ENCODE measurements at places on chromosomes 4 and X.

- no peak for DNase-seq
These were observed 80.0 kb downstream of the GLRA3 start for GRCh38 chr4:174749091-174749490.

GRCh38 chr4:169984745-169985144 lies 41.5 kb downstream of the MFAP3L start:
- DNase-seq = no peak

DNA sequence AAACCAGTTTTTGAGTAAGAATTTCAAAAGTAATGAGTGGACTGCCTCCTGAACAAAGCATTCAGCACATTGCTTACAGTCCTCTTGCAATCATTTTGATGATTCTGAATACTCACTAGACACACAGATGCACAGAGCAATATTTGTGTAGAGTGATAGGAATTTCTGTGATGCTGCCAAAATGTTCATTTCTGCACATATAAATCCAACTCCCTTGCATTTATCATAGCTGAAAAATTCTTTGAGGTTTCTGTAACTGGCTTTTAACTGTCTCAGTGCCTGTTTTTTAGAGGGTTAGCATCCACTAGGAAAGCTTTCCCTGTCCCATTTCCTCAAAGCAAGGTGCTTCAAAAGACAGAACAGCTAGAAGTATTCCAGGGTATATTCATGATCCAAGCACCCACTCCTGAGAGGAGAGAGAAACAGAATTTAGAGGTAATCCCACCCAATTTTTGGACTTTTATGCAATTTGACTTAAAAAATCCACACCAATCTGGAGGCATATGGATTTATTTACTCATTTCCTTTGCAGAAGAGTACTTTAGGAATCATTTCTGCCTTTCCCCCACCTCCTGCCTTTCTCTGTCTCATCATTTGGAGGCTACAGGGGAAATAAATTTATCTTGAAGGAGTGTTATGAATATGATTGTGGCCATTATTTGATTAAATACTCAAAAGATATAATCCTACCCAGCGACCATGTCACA lies 234.5 kb upstream of the SLIT2 start:
- no peak for DNase-seq

DNA sequence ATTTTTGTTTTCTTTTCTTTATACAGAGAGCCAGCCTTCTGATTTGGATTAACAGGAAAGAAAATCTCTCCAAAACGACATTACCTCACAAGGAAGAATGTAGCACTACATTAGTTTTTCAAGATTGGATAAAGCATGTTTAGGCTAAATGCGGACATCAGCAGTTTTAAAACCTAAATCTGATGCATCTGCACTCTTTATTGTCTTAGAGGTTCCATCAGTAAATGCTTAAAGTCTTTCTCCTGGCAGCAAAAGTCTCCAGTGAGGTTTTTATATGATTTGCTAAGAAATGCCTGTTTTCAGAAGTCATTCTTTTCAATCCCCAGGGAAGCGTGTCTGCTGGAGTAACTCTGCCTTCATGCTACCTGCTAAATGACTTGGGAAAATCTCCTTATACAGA lies 912.9 kb upstream of the INTU start:
- no peak for DNase-seq

- no peak for DNase-seq
These were observed 33.1 kb downstream of the GAK start for GRCh38 chr4:898869-899555.

GRCh38 chr4:72457158-72457557 lies 111.9 kb downstream of the ADAMTS3 start:
- no peak for DNase-seq

DNA sequence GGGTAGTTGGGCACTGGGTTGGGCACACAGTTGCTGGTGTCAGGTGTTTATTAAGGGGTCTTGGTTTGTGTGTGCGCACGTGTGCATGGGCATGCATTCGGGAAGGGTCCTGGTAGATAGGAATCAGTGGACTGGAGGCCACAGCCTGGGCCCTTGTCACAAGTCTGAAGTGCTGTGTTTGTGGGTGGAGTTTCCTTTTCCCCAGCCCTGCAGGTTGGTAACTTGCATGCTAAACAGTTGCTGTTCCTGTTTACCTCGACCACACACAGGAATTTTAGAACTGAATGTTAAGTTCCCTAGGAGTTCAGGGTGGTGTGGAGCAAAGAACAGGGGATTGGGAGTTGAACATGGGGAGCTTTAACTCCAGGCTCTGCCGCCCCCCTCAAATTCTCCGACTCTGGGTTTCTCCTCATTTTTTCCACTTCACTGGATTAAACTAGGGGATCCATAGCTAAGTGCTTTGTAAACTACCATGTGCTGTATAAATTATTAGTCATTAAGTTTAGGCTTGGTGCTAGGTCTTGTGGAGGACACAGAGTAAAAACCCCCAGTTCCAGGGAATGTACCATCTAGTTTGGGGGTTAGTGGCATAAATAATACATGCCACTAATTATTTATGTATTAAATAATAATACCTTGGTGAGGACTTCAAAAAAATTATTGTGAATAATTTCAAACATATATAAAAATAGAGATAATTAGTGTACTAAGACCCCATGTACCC lies 49.0 kb downstream of the STARD8 start:
- DNase-seq = no peak

DNA sequence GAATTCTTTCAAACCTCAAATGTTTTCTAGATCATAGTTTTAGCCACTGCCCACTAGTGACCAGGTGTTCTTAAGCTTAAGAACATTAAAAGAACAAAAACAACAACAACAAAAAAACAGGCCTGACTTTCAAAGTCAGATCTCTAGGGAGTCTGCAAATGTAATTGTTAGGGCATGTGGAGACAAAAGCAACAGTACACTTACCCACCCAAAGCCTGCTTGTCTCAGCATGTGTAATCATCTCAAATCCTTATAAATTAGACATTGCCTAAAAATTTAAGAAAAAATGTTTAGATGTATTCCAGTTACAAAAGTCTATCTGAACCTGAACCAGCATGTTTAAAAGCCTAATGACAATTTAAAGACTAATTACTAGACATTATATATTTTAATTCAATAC lies 79.9 kb downstream of the SLC7A11 start:
- no peak for DNase-seq

DNA sequence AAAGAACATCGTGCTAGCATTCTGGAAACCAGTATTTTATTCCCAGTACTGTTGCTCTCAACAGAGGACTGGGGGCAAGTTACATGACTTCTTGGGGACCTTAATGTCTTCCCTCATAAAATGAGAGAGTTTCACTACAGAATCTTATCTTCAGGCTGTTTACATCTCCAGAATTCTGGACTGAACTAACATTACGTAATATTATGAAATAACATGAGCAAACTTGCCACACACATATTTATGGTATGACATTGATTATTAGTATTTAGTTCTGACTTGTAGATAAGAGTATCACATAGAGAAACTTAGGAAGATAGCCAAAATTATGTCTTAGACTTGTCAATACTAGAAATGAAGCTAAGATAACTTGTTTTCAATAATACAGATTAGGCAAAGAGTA lies 68.0 kb downstream of the NFKB1 start:
- DNase-seq = no peak

DNA sequence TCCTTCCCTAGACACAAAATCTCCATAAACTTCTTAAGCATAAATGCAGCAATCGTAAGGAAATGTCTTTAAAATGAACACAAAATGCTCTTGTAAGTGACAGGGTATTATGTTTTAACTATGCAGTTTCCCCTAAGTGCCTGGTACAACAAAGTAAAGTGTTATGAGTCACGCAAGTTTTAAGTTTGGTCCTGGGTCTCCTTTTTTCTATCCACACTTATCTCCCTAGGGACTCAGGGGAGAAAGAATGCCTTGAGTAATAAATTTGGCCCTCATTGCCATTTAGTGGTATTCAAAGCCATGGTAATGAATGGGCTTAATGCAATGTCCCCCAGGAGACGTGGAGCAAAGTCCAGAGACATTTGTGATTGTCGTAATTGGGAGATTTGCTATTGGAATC lies 149.1 kb downstream of the MAGEB17 start:
- no peak for DNase-seq

- DNase-seq = no peak
These were observed 6.8 kb upstream of the S100G start for GRCh38 chrX:16643176-16643575.

DNA sequence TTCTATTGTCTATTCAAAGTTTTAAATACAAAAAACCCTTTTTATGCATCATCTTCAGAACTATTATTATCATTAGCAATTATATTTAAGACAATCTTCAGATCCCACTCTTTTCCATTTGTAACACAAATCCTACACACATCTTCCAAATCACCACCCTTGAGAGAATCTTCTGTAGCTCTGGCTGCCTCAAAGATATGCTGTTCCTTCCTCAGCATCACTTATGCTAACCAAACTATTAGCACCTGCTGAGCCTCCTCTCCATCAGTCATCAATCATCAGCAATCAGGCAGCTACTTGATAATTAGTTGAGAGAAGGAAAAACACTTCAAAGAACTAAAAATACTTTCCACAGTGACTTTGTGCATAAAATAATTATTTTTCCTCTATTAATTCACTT lies 1082.2 kb downstream of the C4orf33 start:
- DNase-seq = no peak

- DNase-seq = no peak
These were observed 50.4 kb downstream of the USP11 start for GRCh38 chrX:47283015-47283771.

GRCh38 chr4:185235843-185236503 lies 26.6 kb downstream of the SNX25 start:
- no peak for DNase-seq

- no peak for DNase-seq
These were observed 2.9 kb downstream of the SOX3 start for GRCh38 chrX:140501940-140502468.

DNA sequence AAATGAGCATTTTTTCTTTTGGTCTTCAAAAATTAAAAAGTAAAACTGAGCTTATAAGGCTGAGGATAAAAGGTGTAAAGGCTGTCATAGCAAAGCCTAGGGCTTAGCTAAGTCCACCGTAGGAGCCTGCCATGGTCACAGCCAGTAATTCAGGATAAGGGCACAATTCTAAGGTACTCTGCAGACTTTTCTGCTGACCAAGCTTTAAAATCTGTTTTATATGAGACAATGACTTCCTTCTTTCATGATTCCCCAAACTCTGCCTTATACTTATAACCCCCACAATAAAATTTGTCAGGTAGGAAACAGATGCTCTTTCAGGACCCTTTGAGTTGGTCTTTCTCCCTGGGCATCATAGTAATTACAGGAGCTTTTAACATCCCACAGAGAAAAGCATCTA lies 138.5 kb downstream of the COL4A6 start:
- DNase-seq = no peak

DNA sequence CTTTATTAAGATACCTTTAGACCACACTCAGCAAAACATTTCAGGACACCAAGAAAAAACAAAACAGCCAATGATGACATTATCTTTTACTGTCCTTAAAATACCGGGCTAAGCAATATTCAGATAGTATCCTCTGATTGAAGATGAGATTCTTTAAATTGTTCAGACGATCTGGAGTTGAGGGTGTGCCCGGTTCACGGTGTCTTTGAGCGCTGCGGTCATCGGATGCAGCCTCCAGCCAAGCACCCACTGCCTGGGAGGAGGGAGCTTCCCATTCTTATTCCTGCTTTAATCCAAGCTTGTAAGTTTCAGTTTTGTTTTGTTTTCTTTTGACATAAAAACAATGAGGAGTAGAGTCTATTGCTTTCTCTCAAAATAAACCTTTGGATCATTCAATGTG lies 14.1 kb downstream of the FAM149A start:
- DNase-seq = no peak

DNA sequence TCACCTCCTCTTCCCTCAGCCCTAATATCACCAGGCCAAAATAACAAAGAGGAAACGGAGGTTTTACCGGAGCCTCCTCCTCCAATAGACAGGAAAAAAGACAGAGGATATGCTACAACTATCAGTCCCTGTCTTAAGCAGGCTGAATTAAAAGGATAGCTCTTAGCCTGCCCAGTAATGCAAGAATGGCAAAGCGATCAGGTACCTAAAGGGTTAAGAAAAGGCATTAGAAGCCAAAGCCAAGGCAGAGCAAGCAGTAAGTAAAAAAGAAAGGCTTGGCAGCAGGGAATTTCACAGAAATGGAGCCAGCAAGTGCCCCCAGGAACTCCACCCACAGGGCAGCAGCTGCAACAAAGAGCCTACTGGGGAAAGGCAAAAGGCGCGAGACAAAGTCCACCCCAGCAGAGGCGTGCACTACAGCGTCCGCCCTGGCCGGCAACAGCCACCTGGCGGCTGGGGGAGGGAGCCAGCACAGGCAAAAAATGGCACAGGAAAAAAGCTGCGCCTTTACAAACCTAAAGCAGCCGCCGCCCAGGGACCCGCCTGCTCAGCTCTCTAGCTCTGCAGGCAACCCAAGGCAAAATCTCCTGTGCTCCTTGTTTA lies 220.6 kb upstream of the ZC4H2 start:
- DNase-seq = no peak

- no peak for DNase-seq
These were observed 545.3 kb upstream of the FAT1 start for GRCh38 chr4:187268940-187269339.

GRCh38 chr4:113750734-113751133 lies 10.8 kb downstream of the CAMK2D start:
- DNase-seq = no peak

DNA sequence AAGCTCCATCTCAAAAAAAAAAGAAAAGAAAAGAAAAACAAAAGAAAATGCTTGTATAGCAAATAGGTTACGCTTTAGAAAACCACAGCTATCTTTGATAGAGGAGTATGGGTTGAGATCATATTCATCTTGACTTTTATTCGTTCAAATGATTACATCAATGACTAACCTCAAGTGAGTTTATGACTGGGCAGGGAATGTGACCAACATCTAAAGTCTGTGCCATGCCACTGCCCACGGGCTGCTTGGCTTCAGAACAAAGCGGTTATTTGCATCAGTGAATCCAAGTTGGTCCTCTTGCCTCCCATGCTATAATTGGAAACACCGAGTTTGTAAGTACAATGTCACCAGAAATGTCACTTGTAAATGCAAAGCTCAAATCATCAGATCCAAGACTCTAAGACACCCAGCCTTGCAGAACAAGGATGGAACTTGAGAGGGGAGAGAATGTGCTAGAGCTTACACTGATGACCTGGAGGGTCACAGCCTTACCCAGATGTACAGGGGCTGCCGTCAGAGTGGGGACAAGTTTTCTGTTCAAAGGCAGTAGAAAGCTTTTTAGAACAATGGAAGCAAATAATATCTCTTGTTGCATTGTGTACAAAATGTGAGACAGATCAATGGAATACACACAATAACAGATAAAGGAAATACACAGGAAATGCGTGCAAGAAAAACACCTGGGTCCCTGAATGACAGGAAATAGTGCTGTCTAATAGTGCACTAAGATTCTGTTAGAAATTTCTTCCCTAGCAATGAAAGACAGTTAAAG lies 8.4 kb upstream of the OPN1LW start:
- no peak for DNase-seq

DNA sequence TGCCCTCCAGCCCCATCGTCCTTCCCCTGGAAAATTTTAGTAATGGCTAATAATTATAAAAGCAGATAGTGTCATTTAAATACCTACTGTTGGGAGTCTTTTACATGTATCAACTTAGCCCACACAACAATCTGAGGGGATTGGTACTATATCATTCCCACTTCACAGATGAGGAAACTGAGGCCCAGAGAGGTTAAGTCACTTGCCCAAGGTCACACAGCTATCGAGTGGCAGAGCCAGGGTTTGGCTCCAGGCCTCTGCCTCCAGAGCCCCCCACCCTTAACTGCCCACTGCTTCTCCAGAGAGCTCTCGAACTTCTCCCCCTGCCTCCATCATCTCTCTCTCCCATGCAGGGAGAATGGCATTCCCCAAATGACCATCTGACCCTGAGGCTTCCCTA lies 7.4 kb downstream of the C4orf50 start:
- no peak for DNase-seq

Measured in activated gamma-delta T cell (primary cell).